ENCODE measurements at places on chromosomes 6 and 20. TPM values are rescaled to one million over a fixed set of nuclear protein-coding genes. Genes with fewer than 3 reads are reported as not detected.

TOP1 gene
- total RNA-seq, result 37.4 TPM

BMP7 gene
- total RNA-seq, result not detected

CRISP2 gene
- total RNA-seq, result not detected

SLC52A3 gene
- not detected for total RNA-seq

TGM3 gene
- not detected for total RNA-seq

RIMS4 gene
- not detected for total RNA-seq

APOM gene
- total RNA-seq, result 1.2 TPM

MEI4 gene
- total RNA-seq, result not detected

All from uterine smooth muscle cell (primary cell).